ENCODE measurements at places on chromosomes 2 and 18.

DNA sequence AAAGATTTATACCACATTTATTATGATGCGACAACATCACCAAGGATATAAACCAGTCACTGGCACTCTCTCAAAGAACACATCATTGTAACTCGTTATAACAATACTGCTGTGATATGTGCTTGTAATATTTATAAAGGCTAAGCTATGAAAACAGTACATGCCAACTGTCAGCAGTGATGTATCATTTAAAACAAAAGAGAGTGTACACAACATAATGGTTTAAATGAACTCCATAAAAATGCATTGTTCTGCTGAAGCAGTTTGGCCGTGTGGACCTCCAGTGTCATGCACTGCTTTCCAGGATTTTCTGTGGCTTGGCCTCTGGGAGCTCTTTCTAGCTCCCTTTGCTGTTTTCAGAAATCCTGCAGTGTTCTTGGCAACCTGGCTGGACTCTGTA is 215.6 kb downstream of the MTX2 start:
- no peak for DNase-seq

DNA sequence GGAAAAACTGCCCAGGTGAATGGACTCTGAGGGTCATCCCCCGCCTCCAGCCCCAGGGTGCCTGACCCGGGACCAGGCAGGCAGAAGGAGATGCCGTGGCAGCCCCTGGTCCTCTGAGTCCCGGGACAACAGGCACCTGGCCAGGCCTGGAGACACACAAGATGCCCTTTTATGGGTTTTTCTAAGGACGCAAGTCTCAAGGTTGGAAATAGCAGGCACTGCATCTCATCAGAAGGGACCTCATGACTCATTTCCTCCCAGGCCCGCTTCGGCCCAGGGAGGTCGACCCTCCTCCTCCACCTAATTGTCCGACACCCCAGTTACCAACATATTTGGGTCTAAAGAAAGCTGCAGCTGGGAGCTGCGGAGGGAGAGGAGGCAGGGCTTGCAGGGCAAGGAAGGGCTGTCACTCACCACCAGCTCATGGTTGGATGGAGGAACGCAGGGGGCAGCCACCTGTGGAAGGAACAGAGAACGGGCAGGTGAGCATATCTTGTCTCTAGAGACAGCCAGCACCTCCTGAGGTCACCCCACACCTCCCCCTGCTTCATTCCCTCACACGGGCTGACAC is 82.9 kb downstream of the TNS1 start:
- DNase-seq: no peak

DNA sequence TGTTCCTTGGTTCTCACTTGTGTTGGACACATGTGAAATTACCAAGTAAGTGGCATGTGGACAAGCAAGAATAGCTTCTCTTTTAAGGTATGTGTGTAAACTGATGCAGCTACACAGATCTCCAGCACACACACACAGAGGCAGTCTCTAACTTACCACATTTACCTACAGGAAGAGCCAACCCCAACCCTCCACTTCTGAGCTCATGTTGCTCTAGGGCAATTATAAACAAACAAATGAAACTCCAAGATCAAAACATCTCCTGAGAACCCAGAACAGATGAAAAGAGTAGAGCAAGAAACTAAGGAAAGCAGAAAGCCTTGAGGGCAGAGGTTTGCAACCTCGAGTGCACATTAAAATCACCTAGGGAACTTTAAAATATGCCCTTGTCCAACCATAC is 16.0 kb upstream of the TMEM37 start:
- no peak for DNase-seq

DNA sequence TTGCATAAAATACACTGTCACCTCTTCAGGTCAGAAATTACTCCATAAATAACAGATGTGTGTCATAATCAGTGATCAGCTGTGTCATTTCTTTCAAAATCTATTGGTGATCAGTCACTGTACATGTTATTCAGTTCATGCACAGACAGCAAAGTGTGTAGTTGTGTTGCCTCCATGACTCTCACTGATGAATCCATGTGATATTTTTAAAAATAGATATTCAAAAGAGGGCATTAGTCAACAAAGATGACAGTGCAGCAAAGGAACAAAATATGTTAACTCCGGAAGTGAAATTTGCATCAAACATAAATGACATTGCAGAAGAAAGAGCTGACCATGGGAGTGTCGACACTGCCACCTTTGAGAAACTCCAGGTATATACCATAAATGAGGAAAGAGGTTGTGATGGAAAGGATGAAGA is 17.1 kb upstream of the MCM6 start:
- no peak for DNase-seq

- no peak for DNase-seq
These were observed 85.0 kb upstream of the TACR1 start for GRCh38 chr2:75284345-75284744.

GRCh38 chr2:158923180-158923594 is 45.3 kb upstream of the TANC1 start:
- DNase-seq: no peak

GRCh38 chr2:2886922-2887321 is 490.7 kb downstream of the EIPR1 start:
- no peak for DNase-seq

GRCh38 chr2:142944721-142945120 is 67.3 kb downstream of the KYNU start:
- DNase-seq: no peak

- peak; percentile 1 for DNase-seq
These were observed 141.1 kb downstream of the CSRNP3 start for GRCh38 chr2:165610591-165611029.

- DNase-seq: peak; percentile 62
These were observed 32.8 kb downstream of the GRHL1 start for GRCh38 chr2:9984217-9984739.

- DNase-seq: no peak
These were observed 32.9 kb upstream of the SPTBN1 start for GRCh38 chr2:54423213-54423612.

- DNase-seq: no peak
These were observed 2.8 kb downstream of the FOSL2 start for GRCh38 chr2:28395334-28396061.

- DNase-seq: no peak
These were observed 37.8 kb upstream of the CCDC150 start for GRCh38 chr2:196601430-196602306.

DNA sequence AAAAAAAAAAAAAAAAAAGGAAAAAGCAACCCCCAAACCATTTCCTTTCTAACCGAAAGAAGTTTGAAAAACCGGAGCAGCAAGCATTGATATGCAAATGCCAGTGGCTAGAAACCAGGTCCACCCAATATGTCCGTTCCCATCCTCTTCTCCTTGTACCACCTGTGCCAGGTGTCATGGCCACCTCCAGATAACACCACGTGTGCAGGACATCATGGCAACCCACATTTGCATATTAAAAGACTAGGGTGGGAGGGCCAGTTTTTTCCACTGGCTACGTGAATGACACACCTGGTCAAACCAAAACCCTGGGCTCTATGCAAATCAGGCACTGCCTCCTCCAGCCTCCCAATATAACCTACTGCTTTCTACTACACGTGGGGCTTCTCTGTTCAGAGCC is 303.3 kb upstream of the GULP1 start:
- no peak for DNase-seq

- DNase-seq: no peak
These were observed 37.2 kb downstream of the CREG2 start for GRCh38 chr2:101349893-101350662.

Measured in activated CD4-positive, alpha-beta T cell treated with anti-CD3 and anti-CD28 coated beads, Interleukin-2, amount 50 U/mL, for 16 hours (primary cell).